ENCODE measurements at places on chromosomes 2 and 18.

GRCh38 chr2:98465456-98466226, 21.0 kb downstream of the INPP4A start:
- DNase-seq: peak; percentile 91

GRCh38 chr18:63707816-63708215, 5.1 kb downstream of the SERPINB11 start:
- no peak for DNase-seq

GRCh38 chr2:143939626-143940330, 580.1 kb downstream of the ZEB2 start:
- no peak for DNase-seq

- no peak for DNase-seq
Measured at GRCh38 chr2:69375494-69376353, 11.3 kb downstream of the GFPT1 start.

- no peak for DNase-seq
Measured at GRCh38 chr2:241003047-241003360, 4.6 kb downstream of the SNED1 start.

DNA sequence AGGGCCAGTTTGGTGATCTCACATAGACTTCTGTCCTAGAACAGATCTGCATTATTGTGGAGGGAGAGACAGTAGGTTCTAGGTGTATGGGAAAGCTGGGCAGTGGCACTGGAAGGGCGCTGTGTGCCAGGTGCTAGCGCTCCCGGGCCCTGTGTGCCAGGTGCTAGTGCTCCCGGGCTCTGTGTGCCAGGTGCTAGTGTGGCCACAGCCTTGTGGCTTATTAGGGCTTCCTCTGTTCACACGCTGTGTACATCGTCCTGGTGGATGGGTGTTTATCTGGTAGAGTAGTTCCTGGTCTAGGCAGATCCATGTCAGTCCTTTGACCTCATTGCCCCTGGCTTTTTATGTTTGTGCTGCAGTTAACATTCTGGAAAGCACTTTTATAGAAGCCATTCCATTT, 263.4 kb downstream of the AGAP1 start:
- DNase-seq: no peak

DNA sequence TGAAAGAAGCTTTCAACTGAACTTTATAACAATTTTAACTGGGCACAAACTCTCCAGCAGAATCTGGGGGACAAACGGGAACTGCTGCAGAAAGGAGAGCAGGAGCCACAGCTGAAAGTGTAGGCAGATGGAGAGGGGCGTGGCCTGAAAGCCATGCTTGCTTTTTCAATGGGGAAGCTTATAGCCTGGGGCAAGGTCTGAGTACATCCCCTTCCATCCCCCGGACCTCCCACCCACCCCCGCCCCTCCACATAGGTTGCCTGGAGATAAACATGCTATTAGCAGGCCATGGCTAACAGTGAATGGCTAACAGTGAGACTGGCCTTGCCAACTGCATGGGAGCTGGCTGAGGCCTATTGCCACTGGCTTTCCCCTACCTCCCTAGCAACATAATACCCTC, 317.9 kb upstream of the TANK start:
- DNase-seq: no peak

- DNase-seq: no peak
Measured at GRCh38 chr2:137118140-137118539, 352.8 kb downstream of the THSD7B start.

GRCh38 chr18:39238981-39239660, 1673.5 kb upstream of the CELF4 start:
- no peak for DNase-seq

DNA sequence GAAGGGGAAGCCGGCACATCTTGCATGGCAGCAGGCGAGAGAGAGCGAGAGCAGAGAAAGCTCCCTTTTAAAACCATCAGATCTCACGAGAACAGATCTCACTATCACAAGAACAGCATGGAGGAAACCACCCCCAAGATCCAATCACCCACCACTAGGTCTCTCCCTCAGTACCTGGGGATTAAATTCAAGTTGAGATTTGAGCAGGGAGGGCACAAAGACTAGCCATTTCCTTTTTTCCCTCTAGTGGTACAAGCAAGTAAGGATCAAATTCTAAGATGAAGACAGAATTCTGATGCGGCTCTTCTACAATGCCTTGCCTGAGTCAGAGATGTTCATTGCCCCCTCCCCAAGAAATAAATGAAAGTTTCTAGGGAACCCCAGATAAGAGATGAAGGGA, 45.6 kb upstream of the ANKRD44 start:
- DNase-seq: no peak

- DNase-seq: no peak
Measured at GRCh38 chr2:202495230-202495604, 119.1 kb downstream of the BMPR2 start.

- no peak for DNase-seq
Measured at GRCh38 chr18:61797696-61798590, 94.9 kb downstream of the RNF152 start.

GRCh38 chr2:235149736-235150135, 197.9 kb downstream of the SH3BP4 start:
- DNase-seq: no peak

- no peak for DNase-seq
Measured at GRCh38 chr2:198417836-198418235, 613.4 kb downstream of the PLCL1 start.

DNA sequence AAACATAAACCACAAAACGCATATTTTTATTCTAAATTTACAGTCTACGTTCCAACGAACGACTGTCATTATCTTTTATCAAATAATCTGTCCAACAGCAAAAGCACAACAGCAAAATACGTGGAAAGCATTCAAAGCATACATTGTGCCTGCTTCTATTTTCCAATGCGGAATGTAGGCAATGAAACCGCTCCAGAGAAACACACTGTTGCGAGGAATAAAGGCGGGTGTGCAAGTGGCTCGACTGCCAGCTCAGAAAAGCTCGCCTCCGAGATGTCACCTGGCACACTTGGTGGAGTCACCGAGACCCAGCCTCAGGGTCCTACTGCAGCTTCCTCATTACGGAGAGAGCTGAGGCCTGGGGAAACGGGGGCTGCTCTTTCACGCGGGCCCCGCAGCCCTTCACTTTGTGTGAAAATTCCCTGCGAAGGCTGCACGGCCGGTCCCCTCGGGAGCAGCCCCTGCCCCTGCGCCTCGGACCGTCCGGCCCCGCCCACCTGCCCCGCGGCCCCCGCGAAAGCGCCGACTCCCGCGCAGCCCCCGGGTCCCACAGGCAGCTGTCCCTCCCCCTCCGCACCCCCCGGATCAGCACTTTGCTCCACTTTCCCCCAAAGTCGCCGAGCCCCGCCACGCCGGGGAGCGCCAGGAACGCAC, 752 bp downstream of the MGAT4A start:
- DNase-seq: peak; percentile 64

DNA sequence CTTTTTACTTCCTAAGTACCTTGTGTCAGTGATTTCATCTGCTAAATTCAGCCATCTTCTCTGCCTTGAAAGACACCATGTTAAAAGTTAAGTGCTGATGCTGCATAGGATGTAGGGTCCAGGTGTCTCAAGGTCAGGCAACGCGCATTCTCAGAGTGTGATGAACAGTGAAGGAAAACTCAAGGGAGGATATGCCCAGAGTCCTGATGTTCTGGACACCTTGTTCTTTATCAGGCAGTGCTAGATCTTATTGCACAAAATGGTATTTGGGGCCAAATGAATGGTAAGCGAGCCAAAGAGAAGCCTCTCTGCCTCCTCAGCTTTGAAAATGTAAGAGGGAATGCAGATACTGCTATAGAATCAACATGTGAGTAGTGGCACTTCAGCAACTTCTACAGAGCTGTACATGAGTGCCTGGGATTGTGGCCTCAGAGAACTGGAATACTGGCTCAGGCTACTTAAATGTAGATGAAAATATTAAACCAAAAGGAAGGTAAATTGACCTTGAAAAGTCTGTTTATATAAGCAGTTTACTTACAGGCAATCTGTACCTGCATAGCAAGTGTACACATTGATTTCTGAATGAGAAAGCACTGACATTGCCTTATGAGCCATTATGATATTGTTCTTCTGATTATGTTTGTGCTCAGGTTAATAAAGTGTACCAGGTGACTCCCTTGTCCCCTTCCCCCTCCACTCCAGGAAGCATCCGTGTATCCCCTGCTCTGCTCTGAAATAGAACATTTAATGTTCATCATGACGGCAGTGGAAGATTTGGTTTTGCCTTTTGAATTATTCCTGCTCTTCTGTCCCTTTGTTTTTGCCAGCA, 86.7 kb upstream of the RANBP2 start:
- no peak for DNase-seq

DNA sequence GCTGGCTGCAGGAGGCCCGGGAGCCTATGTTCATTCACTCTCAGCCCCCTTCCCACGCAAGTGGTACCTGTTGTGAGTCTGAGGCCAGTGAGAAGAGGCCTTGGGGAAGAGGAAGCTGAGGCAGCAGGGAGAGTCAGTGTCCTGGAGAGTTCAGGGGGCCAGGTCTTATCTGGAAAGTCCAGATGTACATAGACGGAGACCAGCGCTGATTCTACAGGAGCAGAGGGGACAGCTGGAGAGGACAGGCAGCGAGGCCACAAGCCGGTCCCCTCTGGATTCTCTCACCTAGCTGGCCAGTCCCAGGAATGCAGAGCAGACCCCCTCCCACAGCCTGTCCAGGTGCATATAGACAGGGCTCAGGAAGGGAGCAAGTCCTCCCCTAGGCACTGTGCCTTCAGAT, 29.1 kb upstream of the SELENOI start:
- DNase-seq: no peak

DNA sequence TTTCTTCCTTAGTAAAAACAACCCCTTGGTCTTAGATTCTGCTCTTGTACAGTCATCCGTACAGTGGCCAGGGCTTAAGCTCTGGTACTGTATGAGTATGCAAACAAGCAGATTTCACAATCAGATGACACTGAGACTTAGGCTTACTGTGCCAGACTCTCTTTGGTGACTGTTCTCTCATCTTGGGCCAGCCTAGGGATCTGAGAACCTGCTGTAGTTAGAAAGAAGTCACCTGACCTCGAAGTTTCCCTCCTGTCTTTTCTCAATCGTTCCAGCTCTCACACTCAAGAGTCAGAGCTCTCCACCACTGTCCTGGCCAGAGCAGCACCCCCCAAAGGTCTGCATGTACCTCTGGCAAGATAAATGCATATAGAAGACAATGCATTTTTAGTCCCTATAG, 63.2 kb downstream of the ZEB2 start:
- no peak for DNase-seq

DNA sequence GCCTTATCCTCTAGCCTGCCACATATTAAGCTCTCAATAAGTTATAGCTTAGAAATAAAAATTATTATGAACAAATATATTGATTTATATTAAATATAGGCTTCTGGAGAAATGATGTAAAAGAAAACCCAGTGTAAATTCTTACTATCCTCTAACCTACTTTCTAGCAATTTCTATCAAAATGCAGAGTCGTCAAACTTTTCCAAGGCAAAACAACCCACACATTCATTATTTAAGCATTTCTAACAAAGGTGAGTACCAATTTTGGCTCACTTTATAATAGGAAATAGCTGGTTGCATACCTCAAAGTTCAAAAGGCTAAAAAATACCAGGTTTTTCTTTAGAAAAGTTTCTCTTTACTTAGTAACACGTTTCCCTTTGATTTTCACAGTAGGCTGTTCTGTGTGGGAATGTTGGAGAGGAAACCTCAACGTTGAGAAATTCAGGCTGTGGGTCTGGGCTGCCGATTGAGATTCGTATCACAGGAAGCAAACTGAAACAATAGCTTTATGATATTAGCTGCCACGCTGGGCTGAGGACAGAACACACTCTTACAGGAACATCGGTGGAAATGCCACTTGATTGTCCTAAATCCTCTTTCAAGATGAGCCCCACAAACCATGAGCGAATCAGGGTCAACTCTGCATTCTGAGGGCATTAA, 53.0 kb downstream of the EPAS1 start:
- DNase-seq: no peak

GRCh38 chr2:82476094-82476493, 1983.0 kb downstream of the SUCLG1 start:
- DNase-seq: no peak

GRCh38 chr2:39719317-39719716, 53.6 kb downstream of the TMEM178A start:
- DNase-seq: no peak

- no peak for DNase-seq
Measured at GRCh38 chr2:656676-657075, 20.5 kb downstream of the TMEM18 start.

DNA sequence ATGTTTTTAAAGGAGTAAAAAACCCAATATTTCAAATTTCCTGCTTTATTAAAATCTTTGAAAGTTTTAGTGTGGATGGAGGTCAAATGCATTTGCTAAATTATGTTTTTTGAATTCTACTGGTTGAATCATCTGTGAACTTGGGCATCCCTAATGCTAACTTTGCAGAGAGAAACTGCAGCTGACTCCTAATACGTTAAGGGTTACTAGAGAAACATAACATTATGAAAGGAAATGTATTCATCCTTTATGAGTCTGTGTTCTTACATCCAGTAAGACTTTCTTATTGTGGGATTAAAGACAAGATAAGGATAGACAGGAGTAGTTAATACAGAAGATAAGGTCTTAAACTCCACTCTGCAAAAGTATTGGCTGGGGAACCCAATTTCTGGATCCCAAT, 140.6 kb downstream of the FAM124B start:
- DNase-seq: no peak

- no peak for DNase-seq
Measured at GRCh38 chr2:47230418-47230817, 75.3 kb upstream of the STPG4 start.

DNA sequence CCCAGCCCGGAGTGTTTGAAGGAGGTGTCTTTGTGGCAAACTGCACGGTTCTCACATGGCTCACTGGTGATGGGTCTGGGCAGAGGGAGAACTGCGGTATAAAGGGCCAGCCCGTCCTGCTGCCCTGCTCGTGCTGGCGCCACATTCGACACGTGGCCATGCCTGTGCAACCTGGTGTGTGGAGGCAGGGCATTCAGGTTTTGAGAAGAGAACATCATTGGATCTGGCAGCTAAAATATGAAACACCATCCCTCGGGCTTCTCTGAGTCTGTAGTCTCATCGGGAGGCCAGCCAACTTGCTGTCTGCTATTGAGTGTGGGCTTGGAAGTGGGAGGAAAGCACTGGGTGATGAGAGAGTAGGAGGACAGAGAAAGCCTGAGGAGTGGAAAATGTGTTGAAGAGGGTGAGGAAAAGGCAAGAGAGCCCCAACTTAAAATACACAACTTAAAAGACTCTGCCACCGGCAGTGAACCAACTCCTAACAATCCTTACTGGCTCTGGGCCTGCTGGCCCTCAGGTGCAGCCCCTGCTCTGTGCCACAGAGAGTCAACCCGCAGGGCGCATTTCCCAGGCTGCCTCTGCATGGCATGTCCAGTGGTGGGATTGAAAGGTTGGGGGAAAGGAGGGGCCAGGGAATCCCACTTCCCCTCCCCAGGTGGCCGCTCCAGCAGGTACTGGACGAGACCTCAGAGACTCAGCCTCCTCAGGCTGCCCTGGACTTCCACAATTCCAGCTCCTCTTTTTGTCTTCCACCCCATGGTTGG, 112.7 kb upstream of the DLX2 start:
- DNase-seq: no peak

GRCh38 chr18:47254341-47254939, 3.0 kb upstream of the SKOR2 start:
- DNase-seq: no peak

DNA sequence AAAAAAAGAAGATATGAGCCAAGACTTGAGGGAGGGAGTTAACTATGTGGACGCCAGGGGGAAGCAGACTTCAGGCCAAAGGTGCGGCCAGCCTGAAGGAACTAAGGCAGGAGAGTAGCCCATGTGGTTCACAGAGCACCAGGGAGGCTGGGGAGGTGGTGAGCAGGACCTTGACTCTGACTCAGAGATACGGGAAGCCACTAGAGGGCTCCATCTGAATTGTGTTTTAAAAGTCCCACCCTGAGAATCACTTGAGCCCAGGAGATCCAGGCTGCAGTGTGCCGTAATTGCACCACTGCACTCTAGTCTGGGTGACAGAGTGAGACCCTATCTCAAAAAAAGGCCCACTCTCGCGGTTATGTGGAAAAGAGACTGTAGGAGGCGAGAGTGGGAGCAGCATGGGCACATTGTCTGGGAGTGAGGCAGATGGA, 12.3 kb downstream of the CEP192 start:
- no peak for DNase-seq

All from T-cell (primary cell).